ENCODE measurements at places on chromosomes 7 and 10. TPM values are rescaled to one million over a fixed set of nuclear protein-coding genes. Genes with fewer than 3 reads are reported as not detected.

DNA sequence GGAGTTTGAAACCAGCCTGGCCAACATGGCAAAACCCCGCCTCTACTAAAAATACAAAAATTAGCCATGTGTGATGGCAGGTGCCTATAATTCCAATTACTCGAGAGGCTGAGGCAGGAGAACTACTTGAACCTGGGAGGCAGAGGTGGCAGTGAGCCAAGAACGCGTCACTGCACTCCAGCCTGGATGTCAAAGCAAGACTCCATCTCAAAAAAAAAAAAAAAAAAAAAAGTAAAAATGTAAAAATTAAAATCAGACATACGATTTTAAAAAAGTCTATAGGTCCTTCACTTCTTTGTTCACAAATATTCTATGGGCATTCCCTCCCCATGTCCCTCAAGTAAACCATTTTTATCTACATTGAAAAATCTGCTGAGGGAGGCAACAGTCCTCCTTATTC is 34.9 kb upstream of the TLL2 start:
- no peak for DNase-seq
- no peak overlapping the region for H3K4me3 ChIP-seq
- H3K36me3 ChIP-seq: peaks cover 4% of the 10 kb centered on the region
- H3K27me3 ChIP-seq: no peaks in the 10 kb centered on the region
- no peaks in the 10 kb centered on the region for H3K4me1 ChIP-seq
- no peak overlapping the region for H3K27ac ChIP-seq

The STEAP1 gene
- total RNA-seq: 2.1 TPM

The SAMD9 gene
- 18.1 TPM for total RNA-seq

GRCh38 chr10:129033790-129034272 is 433.2 kb upstream of the MGMT start:
- no peaks in the 10 kb centered on the region for H3K36me3 ChIP-seq
- H3K27ac ChIP-seq: no peak overlapping the region
- no peak for DNase-seq
- H3K4me3 ChIP-seq: no peak overlapping the region

The ACSM6 gene
- not detected for total RNA-seq

DNA sequence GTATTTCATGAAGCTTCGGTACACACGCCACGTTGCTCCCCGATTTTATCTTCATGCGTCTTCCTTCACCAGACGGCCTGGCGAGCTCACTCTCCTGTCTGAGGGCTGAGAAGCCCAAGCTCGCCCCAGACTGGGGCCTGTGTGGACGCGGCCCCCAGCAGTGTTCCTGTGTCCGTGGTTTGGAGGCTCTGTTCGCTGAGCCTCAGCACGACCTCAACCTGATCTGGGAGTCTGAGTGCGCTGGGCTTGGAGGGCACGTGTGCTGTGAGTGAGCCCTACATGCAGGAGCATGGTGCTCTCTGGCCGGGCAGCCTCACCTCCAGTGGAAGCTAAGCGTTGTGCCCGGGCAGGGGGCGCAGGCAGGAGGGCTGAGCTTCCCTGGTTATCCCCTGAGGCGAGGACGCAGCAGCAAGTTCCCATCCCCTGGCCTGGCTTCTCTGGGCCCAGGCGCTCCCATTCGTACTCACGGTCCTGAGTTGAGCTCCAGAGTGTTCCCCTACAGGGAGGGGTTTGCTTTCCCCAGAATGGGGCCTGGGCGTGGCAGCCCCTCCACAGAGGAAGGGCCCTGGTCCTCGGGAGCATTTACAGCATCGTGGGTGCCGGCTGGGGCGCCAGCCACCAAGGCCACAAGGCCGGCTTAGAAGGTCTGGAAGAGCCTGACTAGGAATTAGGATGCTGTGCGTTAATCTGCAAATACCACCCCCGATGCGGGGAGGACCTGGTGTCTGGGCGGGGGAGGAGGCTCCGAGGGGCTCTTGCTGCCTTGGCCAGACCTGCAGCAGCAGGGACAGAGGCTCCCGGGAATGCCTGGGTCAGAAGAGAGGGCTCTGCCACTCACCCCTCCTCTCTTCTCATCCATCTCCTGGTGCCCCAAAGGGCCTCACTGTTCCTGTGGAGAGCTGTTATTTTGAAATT is 400.6 kb downstream of the DNAJB6 start:
- H3K4me1 ChIP-seq: no peaks in the 10 kb centered on the region
- H3K27me3 ChIP-seq: no peaks in the 10 kb centered on the region
- H3K27ac ChIP-seq: no peak overlapping the region
- no peak for DNase-seq
- H3K36me3 ChIP-seq: no peaks in the 10 kb centered on the region

The ZNF398 gene
- total RNA-seq: 15.3 TPM

DNA sequence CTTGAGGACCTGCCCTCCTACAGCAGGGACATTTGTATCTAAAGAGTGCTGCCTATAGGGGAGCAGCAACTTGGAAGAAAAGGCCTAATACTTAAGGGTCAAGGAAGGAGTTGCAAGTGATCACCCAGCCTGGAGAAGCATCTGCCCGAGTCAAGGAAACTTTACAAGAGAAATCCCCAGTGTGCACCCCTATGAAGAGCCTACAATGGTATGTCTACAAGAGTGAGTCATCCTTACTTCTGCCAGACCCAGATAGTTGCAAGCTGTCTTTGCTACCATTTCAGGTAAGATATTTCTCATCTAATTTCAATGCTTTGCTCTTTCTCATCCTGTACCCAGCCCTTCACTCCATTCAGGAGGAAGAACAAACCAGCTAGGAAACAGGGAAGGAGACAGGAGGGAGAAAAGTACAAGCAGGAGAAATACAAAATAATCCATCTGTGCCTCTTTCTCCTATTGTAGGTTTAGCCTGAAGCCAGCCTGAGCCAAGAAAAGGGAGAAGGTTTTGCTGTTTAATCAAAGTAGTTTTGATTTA is 34.4 kb upstream of the AGR3 start:
- no peaks in the 10 kb centered on the region for H3K27me3 ChIP-seq
- H3K4me3 ChIP-seq: no peak overlapping the region
- H3K4me1 ChIP-seq: no peaks in the 10 kb centered on the region
- DNase-seq: no peak

- H3K4me1 ChIP-seq: peaks cover 31% of the 10 kb centered on the region
- no peaks in the 10 kb centered on the region for H3K27me3 ChIP-seq
- no peak overlapping the region for H3K27ac ChIP-seq
- DNase-seq: no peak
- no peaks in the 10 kb centered on the region for H3K36me3 ChIP-seq
Observed at GRCh38 chr10:99999319-100000108, 10.2 kb downstream of the DNMBP start.

The CHST15 gene
- 0.32 TPM for total RNA-seq

- no peaks in the 10 kb centered on the region for H3K27me3 ChIP-seq
- H3K27ac ChIP-seq: no peak within 1 kb of the TSS
- H3K4me3 ChIP-seq: no peak within 1 kb of the TSS
Observed at GRCh38 chr10:90920986-90921666, at the start of gene ANKRD1. Gene ANKRD1 (minus strand): TSS chr10:90921087. CDS start chr10:90921027, 60 bp downstream.

DNA sequence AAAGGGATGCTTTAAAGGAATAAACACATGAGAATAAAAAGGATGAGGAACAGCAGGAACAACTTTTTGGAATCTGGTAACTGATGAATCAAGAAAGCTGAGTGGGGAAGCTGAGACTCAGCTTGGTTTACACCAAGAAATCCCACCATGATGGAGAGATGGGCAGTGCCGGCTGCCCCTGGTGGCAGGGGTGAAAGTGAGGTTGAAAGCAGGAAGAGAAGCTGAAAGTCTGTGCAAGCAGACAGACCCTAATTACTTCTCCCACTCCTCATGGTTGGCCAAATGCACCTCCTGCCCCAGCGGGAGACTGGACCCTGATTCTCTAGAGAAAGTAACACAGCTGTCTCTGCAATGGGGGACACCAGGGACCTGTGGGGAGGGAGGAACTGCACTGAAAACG is 57.6 kb upstream of the NANOS1 start:
- DNase-seq: no peak
- H3K36me3 ChIP-seq: no peaks in the 10 kb centered on the region
- H3K4me3 ChIP-seq: no peak overlapping the region
- H3K27me3 ChIP-seq: 0 out of 2 replicates have a peak, but pooled peaks cover 5% of the 10 kb centered on the region
- no peak overlapping the region for H3K27ac ChIP-seq
- no peaks in the 10 kb centered on the region for H3K4me1 ChIP-seq

- H3K27me3 ChIP-seq: no peaks in the 10 kb centered on the region
- H3K36me3 ChIP-seq: no peaks in the 10 kb centered on the region
- no peak overlapping the region for H3K4me3 ChIP-seq
- H3K4me1 ChIP-seq: no peaks in the 10 kb centered on the region
- H3K27ac ChIP-seq: no peak overlapping the region
Observed at GRCh38 chr7:153938451-153938850, 113.7 kb upstream of the DPP6 start.

- no peaks in the 10 kb centered on the region for H3K36me3 ChIP-seq
- no peaks in the 10 kb centered on the region for H3K4me1 ChIP-seq
- no peak for DNase-seq
- H3K27me3 ChIP-seq: peaks cover 45% of the 10 kb centered on the region
Observed at GRCh38 chr10:100746784-100747455, 1.5 kb downstream of the PAX2 start.

DNA sequence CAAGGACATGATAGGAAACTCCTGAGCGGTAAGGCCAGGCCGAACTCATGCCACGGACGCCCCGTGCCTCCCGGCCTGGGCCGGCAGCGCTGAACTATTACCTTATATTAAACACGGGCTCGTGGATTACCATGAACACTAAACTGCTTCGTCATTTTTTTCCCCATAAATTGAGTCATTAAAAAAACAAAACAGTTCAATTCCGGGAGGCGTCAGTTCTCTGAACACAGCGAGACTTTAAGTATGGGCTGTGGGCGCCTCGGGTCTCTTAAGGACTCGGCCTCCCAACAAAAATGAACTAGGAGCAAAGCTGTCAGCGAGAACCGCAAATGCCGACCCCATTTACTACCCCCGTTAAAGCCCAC is 519 bp downstream of the PITRM1 start:
- peak overlapping the region; percentile 85 for H3K4me3 ChIP-seq
- no peak for DNase-seq
- H3K36me3 ChIP-seq: peaks cover 9% of the 10 kb centered on the region
- peak overlapping the region; percentile 69 for H3K27ac ChIP-seq
- peaks cover 5% of the 10 kb centered on the region for H3K4me1 ChIP-seq

The ITPRID1 gene
- not detected for total RNA-seq

DNA sequence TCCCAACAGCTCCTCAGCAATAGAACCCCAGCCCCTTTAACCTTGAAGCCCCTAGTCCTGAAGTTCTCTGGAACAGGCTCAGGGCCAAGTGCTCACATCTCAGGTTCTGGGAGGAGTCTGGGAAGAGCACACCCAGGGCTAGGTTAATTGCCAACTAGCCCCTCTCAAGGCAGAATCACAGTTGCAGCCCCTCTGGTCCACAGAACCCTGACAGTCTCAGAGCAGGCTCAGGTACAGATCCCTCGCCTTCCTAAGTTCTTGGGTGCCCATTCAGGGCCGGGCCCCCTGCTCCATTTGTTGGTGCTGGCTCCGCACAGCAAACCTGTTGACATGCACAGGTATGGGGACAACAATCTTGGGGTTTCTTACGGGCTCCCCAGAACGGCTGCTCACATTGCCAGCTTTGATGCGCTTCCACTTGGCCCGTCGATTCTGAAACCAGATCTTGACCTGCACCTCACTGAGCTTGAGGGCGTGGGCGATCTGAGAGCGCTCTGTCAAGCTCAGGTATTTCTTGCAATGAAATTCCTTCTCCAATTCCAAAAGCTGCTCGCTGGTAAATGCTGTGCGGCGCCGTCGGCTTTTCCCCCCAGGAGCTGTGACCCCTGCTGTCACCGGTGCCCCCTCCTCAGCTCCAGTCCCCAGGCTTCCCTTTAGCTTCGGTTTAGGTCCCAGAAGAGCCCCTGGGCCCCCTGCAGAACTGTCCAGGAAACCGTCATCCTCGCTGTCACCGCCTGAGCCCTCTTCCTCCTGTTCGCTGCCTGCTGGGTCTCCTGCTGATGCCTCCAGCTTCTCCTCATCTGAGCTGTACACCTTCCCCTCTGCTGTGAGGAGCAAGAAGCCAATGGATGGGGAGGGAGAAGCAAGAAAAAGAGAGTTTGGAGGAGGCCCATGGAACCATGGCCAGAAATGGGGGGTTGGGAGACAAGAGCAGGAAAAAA is 18.9 kb downstream of the GBX1 start:
- no peak overlapping the region for H3K4me3 ChIP-seq
- DNase-seq: no peak
- peaks cover 1% of the 10 kb centered on the region for H3K36me3 ChIP-seq
- no peaks in the 10 kb centered on the region for H3K4me1 ChIP-seq
- H3K27ac ChIP-seq: no peak overlapping the region

- H3K27me3 ChIP-seq: peaks cover 1% of the 10 kb centered on the region
- no peak overlapping the region for H3K4me3 ChIP-seq
- no peaks in the 10 kb centered on the region for H3K4me1 ChIP-seq
- no peak for DNase-seq
Observed at GRCh38 chr7:25314731-25315267, 86.5 kb upstream of the NPVF start.

The GIMAP8 gene
- total RNA-seq: 6.2 TPM

GRCh38 chr10:62492012-62492869 is 118.1 kb downstream of the ZNF365 start:
- no peaks in the 10 kb centered on the region for H3K4me1 ChIP-seq
- no peak overlapping the region for H3K4me3 ChIP-seq

The TEX47 gene
- total RNA-seq: not detected

The SLC29A4 gene
- total RNA-seq: 0.72 TPM

DNA sequence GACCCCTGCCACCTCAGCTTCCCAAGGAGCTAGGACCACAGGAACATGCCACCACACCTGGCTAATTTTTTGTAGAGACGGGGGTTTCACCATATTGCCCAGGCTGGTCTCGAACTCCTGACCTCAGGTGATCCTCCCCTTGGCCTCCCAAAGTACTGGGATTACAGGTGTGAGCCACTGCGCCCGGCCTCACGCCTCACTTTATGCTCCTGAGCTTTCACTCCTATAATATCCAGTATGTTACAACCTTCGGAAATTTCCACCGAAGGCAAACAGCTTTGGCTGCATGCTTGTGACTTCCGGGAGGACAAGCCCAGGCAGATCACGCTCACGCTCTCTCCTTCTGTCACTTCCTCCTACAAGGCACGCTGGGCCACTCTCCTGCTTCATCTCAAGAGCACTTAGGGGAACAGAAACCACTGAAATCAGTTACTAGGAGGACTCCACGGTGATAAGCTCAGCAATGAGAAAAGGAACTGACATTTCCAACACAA is 4.4 kb upstream of the MAD1L1 start:
- H3K27me3 ChIP-seq: no peaks in the 10 kb centered on the region
- H3K4me1 ChIP-seq: peaks cover 33% of the 10 kb centered on the region
- peak; percentile 96 for DNase-seq
- H3K27ac ChIP-seq: peak overlapping the region; percentile 88
- H3K4me3 ChIP-seq: no peak overlapping the region

The SPDYE2B gene
- not detected for total RNA-seq

DNA sequence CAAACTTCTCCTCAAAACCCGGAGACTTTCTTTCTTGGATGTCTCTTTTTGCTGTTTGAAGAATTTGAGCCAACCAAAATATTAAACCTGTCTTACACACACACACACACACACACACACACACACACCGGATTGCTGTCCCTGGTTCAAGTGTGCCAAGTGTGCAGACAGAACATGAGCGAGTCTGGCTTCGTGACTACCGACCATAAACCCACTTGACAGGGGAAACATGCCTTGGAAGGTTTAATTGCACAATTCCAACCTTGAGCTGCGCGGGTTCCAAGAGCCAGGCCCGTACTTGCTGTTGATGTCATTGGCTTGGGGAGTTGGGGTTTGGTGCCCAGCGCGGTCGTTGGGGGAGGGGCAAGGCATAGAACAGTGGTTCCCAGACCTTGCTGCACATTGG is 1.7 kb downstream of the EGFR start:
- H3K4me3 ChIP-seq: no peak overlapping the region
- H3K27ac ChIP-seq: no peak overlapping the region
- H3K36me3 ChIP-seq: no peaks in the 10 kb centered on the region
- peaks cover 17% of the 10 kb centered on the region for H3K27me3 ChIP-seq

Measured in GM12878 (cell line).